ENCODE measurements at places on chromosomes 11 and 22.

DNA sequence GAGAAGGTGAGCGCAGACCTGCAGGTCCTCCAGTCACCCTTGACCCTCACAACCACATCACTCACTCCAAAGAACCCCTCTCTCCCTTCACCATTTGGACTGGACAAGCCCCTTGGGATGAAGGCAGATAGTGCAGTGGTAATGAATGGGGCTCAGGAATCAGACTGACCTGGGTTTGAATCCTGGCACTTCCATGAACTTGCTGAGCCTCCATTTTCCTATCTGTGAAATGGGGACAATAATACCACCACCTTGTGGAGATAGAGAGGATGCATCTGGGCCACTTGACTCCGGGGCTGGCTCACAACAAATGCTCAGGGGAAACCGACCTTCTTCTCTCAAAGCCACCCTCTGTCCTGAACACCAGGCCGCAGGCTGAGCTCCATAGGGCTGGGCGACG lies 178.1 kb downstream of the ST3GAL4 start:
- no peak for DNase-seq

- DNase-seq, result no peak
Measured at GRCh38 chr11:61488651-61489291, 19.8 kb upstream of the LRRC10B start.

GRCh38 chr11:95512682-95513081 lies 276.9 kb downstream of the FAM76B start:
- DNase-seq, result no peak

DNA sequence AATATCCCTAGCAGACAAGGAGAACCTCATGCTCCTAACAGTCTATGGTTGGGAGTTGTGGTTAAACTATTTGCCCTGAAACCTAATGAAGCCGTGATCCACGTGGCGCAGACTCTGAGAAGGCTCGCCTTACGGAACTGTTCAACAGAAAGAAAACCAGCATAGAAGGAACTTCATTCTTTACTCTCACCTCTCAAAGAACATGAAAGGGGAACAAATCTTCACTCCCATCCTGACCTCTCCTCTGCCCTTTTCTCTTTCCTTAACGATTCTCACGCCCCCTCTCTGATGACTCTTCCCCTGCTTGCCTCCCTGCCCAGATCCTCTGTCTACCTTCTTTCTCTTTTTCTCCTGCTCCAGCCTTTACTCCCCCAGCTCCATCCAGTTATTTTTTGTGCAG lies 54.2 kb downstream of the IRAG1 start:
- no peak for DNase-seq

DNA sequence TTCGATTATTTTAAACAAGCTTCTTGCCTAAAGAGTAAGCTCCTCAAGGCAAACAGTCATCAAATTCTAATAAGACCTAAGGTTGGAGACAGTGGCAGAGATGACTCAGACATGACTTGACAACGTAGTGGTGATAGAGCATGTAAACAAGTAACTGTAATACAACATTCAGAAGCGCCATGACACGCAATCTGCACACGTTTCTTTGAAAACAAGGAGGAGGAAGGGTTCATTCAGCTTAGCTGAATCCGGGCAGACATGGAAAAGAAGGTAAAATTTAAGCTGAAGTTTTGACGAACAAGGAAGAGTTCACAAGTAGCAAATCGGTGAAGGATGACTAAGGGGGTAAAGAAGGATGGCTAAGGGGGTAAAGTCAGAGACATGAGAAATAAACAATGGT lies 152.4 kb upstream of the ZC3H12C start:
- no peak for DNase-seq

GRCh38 chr22:29700206-29700899 lies 19.4 kb upstream of the CABP7 start:
- DNase-seq, result no peak

GRCh38 chr11:109236696-109237095 lies 185.3 kb upstream of the C11orf87 start:
- DNase-seq, result no peak

DNA sequence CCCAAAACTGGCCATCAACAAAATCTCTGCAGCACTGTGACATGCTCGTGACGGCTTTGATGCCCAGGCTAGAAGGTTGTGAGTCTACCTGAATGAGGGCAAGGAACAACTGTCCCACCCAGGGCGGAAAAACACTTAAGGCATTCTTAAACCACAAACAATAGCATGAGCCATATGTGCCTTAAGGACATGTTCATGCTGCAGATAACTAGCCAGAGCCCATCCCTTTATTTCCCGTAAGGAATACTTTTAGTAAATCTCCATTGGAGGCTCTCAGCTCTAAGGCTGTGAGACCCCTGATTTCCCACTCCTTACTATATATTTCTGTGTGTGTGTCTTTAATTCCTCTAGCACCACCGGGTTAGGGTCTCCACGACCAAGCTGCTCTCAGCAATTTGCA lies 3.4 kb downstream of the CHORDC1 start:
- DNase-seq, result no peak

- no peak for DNase-seq
Measured at GRCh38 chr11:10493041-10493663, 38.1 kb downstream of the AMPD3 start.

DNA sequence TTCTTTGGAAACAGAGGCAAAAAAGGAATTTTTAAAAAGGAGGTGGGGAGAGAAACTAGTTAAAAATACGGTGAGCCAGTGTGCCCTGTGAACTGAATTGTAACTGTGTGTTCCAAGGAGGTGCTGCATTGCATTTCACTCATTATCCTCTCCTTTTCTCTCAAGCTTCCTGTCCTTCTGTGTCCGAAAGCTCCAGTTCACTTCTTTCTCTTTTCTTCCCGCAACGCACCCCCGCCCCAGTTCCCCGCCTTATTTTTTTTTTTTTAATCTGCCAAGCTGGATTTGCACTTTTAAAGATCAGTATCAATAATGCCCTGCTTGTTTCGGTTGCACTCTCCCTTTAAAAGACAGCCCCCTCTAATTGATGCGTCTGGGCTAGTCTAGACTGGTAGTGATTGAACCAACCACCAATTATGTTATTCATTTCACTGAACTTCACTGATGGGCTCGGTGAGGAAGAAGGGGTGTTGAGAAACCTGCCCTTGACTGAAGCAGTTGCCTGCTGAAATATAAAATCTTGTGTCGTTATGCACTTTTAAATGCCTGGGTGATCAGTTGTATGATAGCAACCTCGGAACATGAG lies 18.5 kb downstream of the BLID start:
- no peak for DNase-seq

GRCh38 chr11:46306296-46306853 lies 28.9 kb downstream of the CREB3L1 start:
- DNase-seq, result no peak

- DNase-seq, result no peak
Measured at GRCh38 chr22:30371981-30372380, 15.2 kb downstream of the CCDC157 start.

DNA sequence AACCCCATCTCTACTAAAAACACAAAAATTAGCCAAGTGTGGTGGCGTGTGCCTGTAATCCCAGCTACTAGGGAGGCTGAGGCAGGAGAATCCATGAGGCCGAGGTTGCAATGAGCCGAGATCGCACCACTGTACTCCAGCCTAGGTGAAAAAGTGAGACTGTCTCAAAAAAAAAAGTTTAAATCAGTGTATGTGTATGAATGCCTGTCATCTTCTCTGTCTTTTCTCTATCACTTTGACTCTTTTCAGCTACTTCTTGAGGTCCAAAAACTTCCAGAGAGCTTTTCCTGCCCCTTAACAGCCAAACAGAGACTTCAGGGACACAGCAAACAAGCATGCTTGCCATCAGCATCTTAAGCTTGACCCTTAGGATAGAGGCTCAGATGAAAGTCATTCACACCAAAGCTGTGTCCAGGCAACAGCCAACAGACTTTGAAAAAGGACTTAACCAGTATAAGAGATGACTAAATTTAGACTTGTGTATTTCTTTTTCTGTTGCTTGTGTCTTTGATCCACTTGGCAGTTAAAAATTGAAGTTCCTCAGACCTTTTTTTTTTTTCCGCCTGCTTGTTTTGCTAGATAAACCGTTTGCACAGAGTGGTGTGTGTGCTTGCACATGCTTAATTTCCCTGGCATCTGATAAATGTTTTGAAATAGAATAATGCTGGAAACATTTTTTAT lies 151.9 kb downstream of the DBX1 start:
- no peak for DNase-seq

GRCh38 chr22:42970029-42970428 lies 44.9 kb downstream of the PACSIN2 start:
- no peak for DNase-seq

- no peak for DNase-seq
Measured at GRCh38 chr11:23284631-23285030, 424.4 kb upstream of the CCDC179 start.

- no peak for DNase-seq
Measured at GRCh38 chr11:77053217-77054015, 13.4 kb upstream of the CAPN5 start.

DNA sequence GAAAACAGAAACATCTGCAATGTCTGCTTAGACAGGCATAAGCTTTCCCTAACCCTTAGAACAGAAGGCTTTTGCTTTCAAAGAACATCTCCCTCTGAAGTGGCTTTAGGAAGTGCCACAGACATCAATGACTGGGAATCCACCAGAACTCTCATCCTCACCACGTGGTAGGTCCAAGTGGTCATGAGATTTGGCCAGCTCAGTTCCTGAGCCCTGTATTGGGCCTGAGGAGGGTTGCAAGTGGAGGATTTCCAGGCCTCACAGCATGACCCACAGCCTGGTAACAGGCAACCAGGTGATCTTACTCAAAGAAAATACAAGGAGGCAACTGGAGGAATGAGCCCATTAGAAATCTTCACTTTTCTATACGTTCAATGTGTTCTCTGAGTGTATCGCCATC lies 1.6 kb downstream of the CASP1 start:
- DNase-seq, result no peak

DNA sequence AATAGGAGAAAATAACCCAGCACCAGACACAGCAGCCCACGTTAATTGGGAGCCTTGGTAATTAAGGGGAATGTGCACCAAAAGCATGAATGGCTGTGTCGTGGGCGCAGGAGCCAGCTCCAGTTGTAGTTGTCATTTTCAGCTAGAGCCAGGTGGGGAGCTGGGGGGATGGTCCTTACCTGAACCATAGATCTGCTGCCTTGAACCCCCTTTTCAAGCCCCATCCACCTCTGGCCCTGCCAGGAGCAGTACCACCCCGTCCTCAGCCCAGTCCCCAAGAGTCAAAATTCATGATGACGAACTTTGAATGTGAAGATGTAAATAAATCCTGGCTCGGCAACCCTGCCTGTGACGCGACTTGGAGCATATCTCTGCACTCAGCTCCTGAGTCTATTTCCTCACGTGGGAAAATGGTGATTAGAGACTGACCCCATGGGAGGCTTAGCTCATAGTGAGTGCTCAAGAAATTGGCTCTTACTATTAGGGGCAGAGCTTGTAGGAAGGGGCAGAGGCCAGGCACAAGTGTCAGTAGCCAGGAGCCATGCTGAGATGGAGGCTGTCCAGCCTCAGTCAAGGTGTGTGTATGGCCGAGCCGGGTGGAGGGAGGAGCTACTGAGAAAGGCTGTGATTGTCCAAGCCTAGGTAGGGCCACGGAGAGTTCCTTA lies 794 bp upstream of the FXYD6 start:
- no peak for DNase-seq

DNA sequence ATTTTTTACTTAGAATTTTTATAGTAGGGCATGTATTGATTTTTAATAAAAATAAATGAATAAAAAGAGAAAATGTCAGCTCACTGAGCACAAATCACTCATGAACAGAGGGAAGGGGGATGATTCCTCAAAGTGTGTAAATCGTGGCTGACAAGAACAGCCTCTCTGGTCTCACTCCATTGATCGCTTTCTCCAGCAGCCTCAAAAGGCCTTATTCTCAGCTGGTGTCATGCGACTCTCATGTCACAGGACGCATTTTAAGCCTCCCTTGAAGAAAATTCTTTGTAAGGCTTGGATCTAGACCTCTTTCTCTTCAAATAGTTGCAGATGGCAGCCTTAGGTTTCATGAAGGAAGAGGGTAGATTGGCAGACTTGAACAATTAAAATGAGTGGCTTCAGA lies 33.9 kb upstream of the SLC5A12 start:
- DNase-seq, result no peak

GRCh38 chr11:88402192-88402715 lies 64.7 kb upstream of the CTSC start:
- DNase-seq, result no peak

DNA sequence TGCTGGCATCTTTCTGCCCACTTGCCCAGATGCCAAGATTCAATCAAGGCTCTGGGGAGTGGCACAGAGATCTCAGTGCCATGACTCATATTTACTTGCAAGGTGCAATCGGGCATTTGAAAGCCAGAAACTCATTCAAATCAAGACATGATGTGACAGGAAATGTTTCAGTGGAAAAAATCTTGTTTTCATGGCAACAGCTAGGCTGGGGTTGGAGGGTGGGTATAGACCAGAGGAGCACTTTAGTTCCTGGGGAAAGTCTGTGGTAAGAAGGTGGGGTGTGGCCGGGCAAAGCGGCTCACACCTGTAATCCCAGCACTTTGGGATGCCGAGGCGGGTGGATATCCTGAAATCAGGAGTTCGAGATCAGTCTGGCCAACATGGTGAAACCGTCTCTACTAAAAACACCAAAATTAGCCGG lies 1.2 kb downstream of the MAJIN start:
- DNase-seq, result peak; percentile 22

DNA sequence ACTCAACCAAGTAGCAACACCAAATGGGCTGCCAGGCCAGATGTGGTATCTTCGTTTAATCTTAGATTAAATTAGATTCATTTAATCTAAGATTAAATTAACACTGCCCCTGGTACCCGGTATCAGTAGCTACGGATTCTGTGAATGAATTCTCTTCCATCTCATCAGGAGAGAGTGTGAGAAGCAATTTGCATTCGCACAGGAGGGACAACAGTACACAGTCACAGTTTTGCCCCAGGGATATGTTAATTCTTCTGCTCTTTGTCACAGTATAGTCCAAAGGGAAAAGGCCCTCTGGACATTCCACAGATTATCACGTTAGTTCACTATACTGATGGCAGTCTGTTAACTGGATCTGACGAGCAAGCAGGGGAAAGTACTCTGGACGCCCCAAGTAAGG lies 22.9 kb downstream of the ASCL2 start:
- DNase-seq, result no peak

DNA sequence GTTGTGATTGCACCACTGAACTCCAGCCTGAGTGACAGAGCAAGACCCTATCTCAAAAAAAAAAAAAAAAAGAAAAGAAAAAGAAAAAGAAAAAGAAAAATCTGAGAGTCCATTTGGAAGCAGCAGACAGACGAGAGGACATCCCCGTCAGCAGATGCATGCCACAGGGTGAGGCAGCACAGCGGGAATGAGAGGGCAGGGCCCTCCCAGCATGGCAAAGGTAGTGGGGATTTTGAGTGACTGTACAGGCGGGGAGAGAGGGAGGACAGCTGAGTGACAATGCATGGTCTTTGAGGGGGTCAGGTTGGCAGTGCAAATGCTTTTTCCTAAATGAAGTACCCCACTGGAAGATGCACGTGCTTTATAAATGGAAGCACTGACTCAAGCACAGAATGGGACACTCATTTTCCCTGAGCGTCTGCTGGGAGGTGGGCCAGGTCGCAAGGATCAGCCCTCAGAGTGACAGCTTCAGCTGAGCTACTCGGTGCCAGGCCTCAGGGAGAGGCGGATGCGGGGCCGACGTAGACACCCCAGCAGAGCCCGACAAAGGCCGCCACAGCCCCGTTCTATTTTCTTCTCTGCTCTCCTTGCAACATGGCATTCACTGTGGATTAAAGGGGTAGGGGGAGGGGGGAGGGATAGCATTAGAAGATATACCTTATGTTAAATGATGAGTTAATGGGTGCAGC lies 113.5 kb downstream of the SHANK2 start:
- no peak for DNase-seq

All from stimulated activated CD4-positive, alpha-beta T cell treated with anti-CD3 and anti-CD28 coated beads, Interleukin-2, amount 100 ng/mL, for 48 hours (primary cell).